ENCODE measurements at places on chromosomes 3 and 15.

DNA sequence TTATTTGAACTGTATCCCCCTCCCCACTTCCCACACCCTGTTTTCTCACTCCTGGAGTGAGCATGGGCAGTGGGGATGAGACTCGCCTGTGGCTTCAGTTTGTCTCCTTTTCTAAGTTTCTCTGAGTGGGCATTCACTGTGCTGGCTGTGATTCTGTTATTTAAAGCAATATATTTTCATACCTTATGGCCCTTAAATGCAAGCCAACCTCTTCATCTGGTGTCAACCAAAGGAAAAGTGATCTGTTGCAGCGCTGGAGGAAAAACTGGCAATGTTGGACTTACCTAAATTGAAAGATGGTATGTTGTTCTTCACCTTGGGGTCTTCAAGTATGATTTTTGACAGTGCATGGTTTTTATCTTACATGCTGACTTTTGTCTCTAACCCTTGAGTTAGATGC is 56.1 kb downstream of the RBM6 start:
- no peak for DNase-seq

GRCh38 chr3:53806182-53807116 is 39.8 kb downstream of the CHDH start:
- peak; percentile 78 for DNase-seq

DNA sequence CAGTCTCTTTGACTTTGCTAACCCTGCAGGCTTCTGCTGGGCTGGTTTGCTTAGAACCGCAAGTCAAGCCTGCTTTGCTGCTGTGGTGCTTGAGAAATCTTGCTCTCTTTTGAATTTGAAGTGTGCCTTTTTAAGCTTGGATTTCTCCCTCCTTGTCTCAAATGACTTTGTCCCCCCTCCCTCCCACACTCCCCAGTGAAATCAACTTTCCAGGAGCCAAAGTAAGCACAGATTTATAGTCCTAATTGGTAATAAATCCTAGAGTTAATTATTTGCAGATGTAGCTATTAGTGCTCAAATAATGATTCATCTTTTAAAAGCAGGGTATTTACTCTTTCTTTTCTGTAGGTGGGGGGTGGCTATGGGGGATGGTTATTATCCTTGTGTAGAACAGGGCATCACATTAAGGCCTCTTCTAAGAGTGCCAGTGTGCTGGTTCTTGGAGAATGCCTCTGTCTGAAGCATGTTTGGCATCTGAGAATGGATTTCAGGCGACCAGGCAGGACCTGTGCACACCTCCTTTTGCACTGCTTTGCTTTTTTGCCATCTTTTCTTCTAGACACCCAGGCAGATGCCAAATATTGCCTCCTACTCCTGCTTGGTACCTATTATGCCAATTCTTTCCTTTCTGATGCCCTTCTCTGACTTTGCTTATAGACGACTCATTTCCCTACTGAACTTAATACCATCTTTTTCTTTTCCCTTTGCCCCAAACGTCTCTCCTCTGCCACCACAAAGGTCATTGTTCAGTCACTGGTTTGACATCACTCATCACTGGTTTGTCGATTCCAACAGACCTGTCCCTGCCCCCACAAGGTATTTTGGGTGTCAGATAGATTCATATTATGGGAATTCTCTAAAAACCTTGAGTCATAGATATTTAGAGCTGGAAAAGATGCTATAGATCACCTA is 50.7 kb downstream of the CLDN11 start:
- no peak for DNase-seq

GRCh38 chr3:173709026-173709425 is 311.5 kb downstream of the NLGN1 start:
- no peak for DNase-seq

DNA sequence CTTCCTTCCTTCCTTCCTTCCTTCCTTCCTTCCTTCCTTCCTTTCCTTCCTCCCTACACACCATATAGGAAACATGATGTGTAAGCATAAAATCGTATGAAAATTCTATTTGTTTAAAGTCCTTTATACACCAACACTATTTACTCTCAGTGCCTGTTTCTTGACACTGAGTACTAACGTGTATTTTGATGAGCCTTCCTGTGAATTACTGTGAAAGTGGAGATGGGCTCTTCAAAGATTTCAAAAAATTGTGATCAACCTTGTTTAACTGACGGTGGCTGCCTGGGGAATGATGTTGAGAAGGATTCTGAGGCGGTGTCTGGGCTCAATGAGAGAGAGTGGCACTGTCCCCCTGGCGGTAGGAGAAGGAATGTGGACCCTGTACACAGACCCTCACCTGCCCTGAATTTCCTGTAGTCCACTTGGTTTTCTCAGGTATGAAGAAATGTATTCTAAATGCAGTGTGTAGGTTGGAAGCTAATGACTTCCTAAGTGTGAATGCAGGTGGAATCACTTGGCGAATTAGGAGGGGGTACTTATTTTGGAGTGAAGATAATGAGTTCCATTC is 237.9 kb downstream of the GAP43 start:
- no peak for DNase-seq

DNA sequence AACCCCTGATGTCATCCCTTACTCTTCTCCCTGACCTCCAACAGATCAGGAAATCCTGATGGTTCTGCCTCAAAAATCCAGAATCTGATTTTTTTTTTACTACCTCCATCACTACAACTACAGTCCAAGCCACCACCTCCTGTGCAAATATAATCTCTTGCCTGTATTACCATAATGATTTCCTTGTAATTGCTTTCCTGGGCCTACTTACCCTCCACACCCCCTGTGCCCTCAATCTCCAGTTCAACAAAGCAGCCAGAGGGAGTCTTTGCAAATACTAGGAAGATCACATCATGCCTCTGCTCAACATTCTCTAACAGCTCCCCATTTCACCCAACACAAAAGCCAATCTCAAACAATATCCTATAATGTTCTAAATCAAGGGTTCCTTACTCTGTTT is 159.9 kb downstream of the FMN1 start:
- no peak for DNase-seq

DNA sequence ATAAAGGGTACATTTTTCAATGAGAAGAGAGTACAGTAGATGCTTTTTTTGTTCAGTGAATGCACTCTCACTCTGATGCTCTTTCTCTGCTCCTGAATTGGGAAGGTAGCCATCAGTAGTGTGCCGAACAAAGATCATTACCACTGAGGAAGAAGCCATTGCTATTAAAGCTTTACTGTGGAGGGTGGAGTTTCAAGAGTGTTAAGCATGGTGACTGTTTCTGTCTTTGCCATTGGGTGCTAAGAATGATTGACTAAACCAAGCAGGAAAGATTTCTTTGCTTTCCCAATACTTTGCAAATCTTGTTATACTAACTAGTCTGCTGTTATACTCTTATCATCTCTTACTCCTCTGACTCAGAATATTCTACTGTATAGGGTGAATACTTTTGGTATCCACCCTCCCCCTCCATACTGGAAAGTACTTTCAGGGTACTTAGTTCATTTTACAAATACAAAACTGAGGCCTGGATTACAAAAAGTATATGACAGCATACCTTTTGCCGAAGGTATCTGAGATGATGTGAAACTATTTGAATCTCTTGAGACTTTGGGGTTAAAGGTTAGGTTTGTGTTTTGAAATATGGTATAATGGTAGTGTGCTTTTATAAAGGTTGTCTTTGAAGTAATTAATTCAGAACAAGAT is 1.7 kb downstream of the RAB11A start:
- DNase-seq: no peak

DNA sequence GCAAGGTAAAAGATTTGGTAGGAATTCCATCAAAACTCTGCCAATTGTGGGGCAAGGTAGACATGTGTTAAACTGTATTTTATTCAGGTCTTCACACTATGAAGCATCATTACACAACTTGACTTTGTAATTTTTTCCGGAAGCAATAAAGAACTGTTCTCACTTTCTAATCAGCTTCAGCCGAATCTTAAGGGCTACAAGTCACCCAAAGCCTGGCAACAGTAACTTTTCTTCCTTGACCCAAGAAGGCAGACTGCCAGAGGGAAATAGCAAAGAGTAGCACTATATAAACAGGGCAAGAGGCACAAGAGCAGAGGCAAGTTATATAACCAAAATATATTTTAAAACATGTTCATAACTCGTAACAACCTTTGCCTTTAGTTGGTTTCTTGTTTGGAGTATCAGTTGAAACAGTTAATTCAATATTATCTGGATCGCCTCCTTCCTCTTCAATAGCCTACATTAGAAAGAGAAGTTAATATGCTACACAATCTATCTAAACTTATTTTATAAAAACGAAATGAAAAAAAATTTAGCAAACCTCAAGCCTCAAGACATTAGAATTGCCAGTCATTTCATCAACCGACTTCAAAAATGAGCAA is 1.4 kb downstream of the SLTM start:
- no peak for DNase-seq

DNA sequence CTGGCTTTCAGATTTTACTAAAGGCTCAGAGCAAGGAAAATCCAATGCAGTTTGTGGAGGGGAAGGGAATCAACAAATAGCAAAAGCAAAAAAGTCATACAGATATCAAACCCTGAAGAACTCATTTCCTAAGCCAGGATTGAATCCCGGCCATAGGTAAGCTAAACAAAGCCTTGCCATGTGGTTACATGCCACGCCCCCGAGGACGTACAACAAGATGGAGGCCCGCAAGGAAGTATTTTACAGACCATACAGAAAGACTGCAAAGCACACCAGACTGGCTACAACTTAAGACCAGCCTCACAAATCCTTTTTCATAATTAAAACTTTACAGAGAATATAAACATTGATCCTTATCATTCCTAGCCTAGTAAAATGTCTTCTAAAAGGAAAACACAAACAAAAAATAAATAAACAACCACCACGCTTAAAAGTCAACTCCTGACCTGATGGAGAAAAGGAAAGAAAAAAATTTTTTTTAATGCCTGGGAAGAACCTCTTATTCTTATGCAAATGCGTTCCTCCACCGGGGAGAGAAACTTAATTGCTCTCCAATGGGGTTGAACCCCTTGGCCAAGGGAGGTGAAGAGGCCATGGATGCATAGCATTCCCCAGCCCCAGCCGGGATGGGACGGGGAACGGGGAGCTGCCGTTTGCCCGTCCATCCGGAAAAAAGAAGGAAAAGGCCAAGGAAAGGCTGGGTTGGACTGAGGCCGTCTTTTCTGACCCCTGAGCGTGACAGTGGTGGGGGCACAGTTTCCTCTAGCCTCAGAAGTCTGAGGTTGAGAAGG is 39.3 kb downstream of the IL1RAP start:
- DNase-seq: no peak

- no peak for DNase-seq
Observed at GRCh38 chr3:186628756-186629155, 11.4 kb upstream of the FETUB start.
